Cardiac septum (tissue), 1 donor: ENCODE measurements at places on chromosomes 5 and 9. TPM values are rescaled to one million over a fixed set of nuclear protein-coding genes. Genes with fewer than 3 reads are reported as not detected.
A peak's percentile ranks its signal among the peaks of the same experiment; 100 is the strongest.

DNA sequence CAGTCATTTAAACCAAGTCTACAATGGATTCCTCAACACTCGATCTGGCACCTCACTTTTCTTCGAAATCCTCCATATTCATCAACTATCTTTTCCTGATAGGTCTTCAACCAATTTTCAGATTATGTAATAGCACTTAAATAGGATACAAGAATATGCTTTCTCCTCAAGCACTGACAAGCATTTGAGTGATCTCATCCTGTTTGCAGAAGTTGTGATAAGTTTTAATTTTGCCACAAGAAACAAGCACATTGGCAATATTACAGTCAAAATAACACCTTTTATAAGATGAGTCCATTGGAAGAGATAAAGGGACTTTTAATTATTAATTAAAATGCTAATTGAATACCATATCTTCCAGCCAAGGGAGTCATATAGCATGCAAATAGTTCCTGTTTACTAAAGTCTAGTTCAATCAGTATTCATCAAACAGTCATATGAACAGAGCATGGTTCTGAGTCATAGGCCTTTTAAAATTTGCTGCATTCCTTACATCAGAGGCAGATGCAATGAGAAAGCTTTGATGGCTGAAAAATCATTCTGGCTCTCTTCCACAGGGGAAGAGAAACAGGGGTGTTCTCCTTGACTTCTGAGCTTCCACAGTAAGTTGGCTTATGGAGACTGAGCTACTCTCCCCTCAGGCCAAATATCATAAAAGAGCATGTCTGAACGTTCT is 32.7 kb upstream of the ZCCHC9 start:
- no peak for DNase-seq

- DNase-seq = no peak
Observed at GRCh38 chr5:18314192-18314778, 680.0 kb downstream of the TAF11L14 start.

GRCh38 chr5:151745071-151745705 is 13.2 kb downstream of the ATOX1 start:
- no peak for DNase-seq

DNA sequence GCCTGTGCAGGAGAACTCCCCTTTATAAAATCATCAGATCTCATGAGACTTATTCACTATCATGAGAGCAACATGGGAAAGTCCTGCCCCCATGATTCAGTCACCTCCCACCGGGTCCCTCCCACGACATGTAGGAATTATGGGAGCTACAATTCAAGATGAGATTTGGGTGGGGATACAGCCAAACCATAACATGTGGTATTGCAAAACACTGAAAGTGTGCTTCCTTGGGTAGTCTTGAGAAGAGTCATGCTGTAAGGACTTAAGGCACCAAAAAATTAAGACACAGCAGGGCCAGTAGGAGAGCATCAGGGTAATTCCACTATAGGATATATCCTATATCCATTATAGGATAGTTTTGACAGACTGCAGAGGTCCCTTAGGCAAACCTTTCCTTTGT is 29.4 kb upstream of the GDNF start:
- no peak for DNase-seq

- no peak for DNase-seq
Observed at GRCh38 chr5:172723508-172723907, 47.5 kb downstream of the DUSP1 start.

DNA sequence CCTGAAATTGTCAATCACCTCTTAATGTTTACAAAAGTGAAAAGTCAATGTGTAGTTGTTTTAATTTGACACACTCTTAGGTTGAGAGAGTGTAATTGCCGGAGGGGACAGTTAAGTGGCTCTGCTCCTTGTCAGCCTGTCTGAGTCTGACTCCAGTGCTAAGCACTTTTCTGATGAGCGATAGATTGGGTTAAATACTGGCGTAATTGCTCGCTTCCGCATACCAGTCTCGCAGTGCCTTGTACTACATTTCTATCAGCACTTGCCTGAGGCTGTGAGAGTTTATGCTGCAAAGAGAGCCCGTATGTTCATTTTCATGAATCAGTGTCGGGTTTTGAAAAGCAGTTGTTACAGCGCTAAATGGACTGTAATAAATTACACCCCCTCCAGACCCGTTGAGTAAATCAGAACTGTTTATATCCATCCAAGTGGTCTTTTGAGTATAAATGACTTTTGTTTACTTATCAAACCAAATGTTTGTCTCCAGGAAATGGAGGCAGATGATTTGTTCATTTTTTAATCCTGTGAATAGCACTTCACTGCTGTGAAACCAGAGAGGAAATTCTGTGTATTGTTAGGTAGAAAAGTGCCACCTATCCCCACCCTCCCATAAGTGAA is 41.0 kb upstream of the DMRT3 start:
- DNase-seq = no peak

GRCh38 chr9:37262410-37262809 is 142.0 kb downstream of the ZCCHC7 start:
- DNase-seq = no peak

DNA sequence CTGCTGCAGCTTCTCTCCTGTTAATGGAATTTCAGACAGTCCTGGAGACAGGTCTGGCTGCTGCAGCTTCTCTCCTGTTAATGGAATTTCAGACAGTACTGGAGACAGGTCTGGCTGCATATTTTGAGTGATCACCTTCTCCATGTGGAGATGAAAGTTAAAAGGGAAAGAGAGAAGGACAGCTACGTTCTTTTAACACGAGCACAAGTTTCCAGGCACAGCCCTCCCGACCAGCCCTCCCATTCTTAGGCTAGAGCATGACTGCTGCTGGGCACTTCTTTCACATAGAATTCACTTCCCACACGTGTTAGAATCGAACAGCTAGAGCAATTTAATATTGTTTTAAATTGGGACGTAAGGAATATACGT is 133.3 kb upstream of the DMRT1 start:
- no peak for DNase-seq

DNA sequence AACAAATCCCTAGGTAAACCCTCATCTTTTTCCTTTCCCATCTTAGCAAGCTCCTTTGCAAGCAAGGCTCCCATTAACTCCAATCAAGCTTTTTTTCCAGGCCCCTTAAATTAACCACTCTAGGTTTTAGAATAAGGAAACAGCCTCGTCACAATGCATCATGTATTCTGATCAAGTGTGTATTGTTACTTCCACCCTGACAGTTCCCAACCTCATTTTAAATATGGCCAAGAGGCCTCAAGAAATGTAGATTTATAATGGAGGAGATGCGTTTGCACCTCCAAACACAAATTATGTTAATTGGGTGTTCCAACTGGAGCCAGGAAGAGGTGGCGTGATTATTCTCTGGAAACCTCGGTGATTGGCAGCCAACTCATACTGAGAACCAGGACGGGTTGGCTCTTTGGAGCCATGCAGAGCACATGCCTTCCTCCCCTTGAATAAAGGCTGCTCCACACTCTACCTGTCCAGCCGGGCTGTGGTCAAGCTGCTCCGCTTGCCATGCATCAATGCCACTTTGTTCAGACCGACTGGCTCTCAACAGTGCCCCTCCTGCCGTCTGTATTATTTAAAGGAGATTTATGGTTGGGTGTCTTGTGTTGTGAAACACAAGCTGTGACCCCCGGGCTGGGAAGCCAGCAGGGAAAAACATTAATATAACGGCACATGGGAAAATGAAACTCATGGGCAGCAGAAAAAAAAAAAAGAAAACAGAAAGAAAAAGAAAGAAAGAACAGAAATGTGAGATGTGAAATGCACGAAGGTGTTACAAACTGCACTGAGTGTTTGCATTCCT is 191.1 kb downstream of the EBF1 start:
- no peak for DNase-seq

DNA sequence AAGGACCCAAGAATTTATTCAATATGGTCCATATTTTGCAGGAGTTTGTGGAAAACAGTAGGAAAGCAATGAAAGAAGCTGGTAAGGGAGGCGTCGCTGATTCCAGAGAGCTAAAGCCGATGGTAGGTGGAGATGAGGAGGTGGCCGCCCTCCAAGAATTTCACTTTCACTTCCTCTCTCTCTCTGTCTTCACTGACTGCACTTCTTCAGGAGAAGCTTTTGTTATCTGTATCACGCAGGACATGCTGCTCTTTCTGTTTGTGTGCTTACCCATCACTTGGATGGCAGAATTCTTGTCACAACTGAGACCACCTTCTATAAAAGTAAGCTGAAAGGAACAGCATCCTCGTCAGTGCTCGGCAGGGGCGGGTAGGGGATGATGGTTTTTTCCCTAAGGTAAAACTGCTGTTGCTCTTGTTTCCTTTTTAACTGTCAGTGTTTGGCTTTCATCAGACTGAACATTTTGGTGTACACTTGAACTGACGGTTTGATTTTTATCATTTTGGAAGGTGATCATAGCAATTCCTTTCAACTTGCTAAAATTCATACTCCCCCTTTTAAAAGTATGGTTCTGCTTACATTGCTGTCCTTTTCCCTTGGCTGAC is 62.4 kb upstream of the FSD1L start:
- DNase-seq = no peak

GRCh38 chr5:34439601-34440000 is 216.5 kb upstream of the RAI14 start:
- DNase-seq = no peak

DNA sequence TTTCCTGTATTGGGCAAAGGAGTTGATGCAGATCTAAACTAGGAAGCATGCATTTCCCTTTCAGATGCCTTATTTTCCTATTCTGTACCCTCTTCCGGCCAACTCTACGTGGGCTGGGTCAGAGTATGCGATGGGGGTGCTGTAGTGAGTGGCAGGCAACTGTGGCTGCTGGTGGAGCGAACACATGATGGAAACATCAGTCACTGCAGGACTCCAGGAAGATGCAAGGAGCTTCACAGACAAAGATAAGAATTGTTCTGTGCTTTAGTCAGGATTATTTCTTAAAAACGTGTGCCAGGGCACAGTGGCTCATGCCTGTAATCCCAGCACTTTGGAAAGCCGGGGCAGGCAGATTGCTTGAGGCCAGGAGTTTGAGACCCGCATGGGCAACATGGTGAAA is 75.1 kb downstream of the PSAT1 start:
- no peak for DNase-seq

DNA sequence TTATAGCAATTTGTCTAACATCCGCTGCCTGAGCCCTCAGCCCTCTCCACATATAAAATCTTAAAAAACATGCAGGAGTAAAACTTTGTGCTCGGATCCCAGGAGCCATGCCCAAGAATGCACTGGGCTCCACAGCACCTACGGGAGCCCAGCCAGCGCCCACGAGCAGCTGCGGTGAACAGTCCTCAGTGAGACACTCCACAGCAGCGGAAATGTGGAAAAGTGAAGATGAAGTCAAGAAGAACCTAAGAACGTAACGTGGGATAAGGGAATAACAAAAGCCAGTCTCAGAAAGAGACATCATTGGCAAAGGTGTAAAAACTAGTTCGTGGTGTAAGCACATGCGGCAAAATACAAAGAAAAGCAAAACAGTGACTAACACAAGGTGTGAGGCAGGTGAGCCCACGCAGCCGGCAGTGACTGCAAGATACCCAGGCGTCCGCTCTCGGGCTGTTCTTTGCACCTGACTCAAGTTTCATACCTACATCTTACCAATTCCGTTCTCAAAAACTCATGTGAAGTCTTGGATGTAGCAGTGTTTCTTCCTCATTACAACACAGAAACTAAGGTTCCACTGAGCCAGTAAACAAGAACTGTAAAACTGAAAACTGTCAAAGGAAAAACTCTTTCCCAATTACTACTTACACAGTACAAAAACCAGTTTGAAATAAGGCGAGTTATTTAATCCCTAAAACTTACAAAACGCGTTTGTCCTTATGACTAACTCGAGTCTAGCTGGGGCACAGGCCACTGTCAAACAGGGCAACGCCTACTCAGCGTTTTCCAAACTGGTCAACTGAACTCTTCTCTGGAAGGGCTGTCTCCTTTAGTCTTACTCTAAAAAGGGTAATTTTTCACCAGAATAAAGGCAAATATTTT is 1.7 kb downstream of the CAMSAP1 start:
- no peak for DNase-seq

DNA sequence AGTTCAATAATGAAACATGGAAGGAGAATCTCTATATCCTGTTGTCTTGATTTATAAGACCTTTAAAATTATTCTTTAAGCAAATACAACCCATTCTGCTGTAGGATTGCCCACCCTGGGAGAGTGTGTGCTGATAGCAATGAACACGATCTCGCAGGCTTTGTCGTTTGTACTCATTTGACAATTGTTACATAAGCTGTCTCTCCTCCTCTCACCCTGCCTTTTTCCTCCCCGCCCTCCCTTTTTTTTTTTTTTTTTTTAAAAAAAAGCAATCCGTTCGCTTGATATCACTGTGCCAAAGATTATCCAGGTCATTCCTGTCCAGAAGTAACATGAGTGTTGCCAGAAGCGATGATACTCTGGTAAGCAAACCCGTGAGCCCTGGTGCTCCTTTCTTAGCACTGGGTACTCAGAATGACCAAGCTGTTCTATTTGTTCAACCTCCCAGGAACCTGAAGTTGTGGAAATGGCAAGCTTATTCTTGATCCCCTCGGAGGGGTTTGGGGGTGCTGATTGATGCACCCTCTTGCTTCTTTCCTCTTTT is 82.7 kb upstream of the CTSL start:
- no peak for DNase-seq

DNA sequence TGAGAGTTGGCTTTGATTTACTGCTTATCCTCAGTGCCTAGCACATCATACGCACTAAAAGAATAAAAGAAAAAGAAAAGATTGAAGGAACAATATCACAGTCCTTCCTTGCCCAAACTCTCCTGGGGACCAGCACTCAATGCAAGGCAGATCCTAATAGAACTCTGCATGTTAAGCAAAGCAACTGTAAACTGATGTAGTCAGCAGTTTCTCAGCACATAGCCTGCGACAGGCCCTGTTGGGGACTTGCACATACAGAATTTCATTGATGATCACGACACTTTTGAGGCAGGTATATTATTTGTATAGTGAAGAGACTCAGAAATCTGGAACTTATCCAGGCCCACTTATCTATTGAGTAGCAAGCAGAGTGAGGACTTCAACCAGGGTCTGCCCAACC is 15.4 kb downstream of the NIPAL4 start:
- peak; percentile 3 for DNase-seq

The TMEM141 gene
- total RNA-seq = 62.5 TPM

The FOXD4L6 gene
- not detected for total RNA-seq

The RGMB gene
- 14.4 TPM for total RNA-seq

The RASEF gene
- 0.16 TPM for total RNA-seq

The RASA1 gene
- 19.2 TPM for total RNA-seq

The SHISAL2B gene
- not detected for total RNA-seq

The OTP gene
- total RNA-seq = not detected

The RAD1 gene
- 23.4 TPM for total RNA-seq
